Smooth muscle cell of the umbilical artery (primary cell): ENCODE measurements at places on chromosomes 7 and 10. TPM values are rescaled to one million over a fixed set of nuclear protein-coding genes. Genes with fewer than 3 reads are reported as not detected.

PRTFDC1 gene
- total RNA-seq: 6.8 and 11.3 TPM in 2 replicates

RELN gene
- under 0.01 and 0.89 TPM in 2 replicates for total RNA-seq

CISD1 gene
- total RNA-seq: 14.6 and 25.1 TPM in 2 replicates

NAT16 gene
- not detected in 2 replicates for total RNA-seq

GDI2 gene
- 425 and 550 TPM in 2 replicates for total RNA-seq
